ENCODE measurements at places on chromosomes 7 and 10.

DNA sequence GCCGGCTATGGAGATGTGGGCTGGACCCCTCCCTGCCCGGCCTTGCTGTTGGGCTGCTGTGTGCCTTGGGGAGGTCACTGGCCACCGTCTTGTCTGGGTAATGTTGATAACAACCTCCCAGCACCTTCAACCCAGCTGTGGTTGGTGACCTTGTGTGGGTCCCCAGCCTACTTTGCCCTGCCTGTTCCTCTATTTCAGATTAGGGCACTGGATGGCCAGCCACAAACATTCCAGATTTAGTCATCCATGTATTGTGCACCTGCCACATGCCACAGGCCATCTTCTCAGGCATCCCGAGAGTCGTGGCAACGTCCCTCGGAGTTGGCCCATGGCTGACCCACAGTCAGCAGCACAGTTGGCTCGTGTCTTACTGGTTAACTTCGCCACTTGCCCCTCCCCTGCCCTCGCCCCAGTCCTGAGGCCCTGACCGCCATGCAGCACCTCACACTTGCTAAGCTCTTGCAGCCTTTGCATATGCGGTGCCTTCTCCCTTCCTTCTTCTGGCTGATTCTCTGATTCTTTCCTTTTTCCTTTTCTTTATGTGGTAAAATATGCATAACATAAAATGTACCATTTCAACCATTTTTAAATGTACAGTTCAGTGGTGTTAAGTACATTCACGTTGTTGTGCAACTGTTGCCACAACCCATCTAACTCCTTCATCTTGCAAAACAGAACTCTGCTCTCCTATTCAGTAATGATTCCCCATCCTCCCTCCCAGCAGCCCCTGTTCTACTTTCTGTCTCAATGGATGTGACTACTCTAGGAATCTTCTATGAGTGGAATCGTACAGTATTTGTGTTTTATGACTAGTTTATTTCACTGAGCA lies 60.6 kb downstream of the PRF1 start:
- DNase-seq = no peak

- no peak for DNase-seq
Observed at GRCh38 chr10:131195558-131196159, 115.9 kb downstream of the TCERG1L start.

GRCh38 chr7:23476286-23477156 lies 6.2 kb upstream of the IGF2BP3 start:
- no peak for DNase-seq

DNA sequence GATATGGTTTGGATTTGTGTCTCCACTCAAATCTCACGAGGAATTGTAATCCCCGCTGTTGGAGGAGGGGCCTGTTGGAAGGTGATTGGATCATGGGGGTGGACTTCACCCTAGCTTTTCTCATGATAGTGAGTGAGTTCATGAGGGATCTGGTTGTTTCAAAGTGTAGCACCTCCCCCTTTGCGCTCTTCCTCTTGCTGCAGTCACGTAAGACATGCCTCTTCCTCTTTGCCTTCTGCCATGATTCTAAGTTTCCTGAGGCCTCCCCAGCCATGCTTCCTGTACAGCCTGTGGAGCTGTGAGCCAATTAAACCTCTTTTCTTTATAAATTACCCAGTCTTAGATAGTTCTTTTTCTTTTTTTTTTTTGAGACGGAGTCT lies 17.1 kb downstream of the CDNF start:
- no peak for DNase-seq

- DNase-seq = no peak
Observed at GRCh38 chr7:152723364-152723763, 36.2 kb upstream of the ACTR3B start.

DNA sequence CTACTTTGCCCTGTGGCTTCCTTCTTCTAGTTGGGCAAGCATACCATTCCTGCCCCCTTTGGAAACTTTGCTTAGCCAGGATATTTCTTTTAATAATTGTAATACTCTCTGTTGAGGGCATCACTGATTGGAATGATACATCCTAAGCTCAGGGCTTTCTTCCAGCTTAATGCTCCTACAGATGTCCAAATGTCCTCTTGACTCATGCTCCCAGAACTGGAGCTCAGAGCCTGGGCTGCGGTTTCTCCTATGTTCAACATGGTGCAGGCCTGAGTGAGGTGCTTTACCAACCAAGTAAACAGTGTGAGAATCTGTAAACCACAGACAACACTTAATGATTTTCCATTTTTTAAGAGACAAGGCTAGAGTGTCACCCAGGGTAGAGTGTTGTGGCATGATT lies 108.6 kb downstream of the LRRC4 start:
- DNase-seq = no peak

All from activated CD4-positive, alpha-beta T cell treated with anti-CD3 and anti-CD28 coated beads, Interleukin-2, amount 50 U/mL, for 48 hours (primary cell).